ENCODE measurements at places on chromosomes 3 and 15.

DNA sequence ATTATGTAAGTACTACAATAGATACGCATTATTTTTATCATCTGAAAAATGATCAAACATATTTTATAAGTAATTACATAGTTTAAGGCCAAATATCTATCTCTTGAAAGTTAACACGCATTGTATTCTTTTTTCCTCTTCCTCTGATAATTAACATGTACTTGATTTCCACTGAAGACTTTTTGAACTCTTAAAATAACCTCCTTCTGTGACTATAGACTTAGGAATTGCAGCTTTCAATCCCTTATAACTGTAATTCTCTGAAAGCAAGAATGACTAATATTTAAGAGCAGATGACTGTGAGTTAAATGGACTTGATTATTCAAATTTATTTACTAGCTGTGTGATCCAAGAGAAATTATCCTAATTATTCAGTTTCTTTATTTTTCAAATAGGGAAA is 730.6 kb upstream of the NECTIN3 start:
- no peak for DNase-seq

- DNase-seq = no peak
Observed at GRCh38 chr3:69092030-69092516, 7.3 kb downstream of the ARL6IP5 start.

GRCh38 chr15:58453931-58454793 is 22.4 kb downstream of the LIPC start:
- DNase-seq = no peak

DNA sequence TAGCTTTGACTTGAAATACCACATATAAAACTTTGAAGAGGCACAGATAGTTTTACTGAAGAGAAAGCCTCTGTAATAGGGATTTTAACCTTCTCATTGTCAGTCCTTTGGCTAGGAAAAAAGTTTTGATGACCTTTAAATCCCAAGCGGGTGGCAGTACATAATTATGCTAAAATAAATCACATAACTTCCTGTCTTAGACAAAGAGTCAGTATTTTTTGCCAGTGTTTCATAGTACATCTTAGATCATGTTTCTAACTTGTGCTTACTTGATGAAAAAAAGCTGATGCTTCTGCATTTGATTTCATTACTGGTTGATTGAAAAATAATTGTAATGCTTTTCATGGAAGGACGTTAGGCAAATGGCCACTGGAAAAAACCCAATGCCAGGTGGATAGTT is 5.8 kb downstream of the ST3GAL6 start:
- DNase-seq = no peak

DNA sequence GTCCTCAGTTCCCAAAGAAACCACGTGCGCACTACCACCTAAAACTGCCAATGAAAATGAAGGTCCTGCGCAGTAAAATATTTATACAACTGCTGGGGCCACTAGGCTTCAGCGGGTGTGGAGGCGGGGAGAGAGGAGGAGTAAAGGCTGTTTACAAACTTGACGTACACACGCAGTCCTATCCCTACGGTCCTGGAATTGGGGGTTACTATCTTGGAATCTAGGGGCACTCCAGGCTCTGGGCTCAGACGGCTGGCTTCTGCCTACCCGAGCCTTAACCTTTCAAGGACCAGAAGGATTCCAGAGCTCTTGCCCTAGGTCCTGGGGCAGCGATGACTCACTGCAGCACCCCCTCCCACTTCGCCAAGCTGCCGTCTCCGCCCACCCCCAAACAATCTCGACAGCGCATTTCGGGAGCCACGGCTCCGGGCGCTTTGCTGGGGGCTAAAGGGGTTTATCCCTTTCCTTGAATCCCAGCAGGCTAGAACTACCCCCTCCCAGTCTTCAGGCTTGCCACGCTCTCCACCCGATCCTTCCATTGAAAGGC is 3.0 kb downstream of the ADAMTS9 start:
- no peak for DNase-seq

DNA sequence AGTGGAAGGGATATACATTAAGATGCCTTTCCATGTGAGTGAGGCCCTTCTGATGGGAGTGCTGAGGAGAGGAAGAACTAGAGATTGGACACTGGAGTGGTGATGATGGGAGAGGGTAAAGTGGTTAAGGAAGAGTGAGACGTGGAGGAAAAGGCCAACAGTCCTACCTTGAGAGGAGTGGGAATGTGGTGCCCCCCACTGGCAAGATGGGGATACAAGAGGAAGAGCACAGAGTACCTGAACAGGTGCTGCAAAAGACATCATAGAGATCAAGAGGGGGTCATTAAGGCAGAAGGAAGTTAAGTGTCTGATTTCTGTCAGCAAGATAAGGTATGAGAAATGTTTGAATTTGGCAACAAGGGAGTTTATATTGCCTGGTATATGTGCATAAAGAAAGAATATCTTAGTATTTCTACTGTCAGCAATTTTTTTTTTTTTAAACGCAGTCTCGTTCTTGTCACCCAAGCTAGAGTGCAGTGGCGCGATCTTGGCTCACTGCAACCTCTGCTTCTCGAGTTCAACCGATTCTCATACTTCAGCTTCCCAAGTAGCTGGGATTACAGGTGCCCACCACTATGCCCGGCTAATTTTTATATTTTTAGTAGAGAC is 34.0 kb downstream of the ARIH2 start:
- no peak for DNase-seq

DNA sequence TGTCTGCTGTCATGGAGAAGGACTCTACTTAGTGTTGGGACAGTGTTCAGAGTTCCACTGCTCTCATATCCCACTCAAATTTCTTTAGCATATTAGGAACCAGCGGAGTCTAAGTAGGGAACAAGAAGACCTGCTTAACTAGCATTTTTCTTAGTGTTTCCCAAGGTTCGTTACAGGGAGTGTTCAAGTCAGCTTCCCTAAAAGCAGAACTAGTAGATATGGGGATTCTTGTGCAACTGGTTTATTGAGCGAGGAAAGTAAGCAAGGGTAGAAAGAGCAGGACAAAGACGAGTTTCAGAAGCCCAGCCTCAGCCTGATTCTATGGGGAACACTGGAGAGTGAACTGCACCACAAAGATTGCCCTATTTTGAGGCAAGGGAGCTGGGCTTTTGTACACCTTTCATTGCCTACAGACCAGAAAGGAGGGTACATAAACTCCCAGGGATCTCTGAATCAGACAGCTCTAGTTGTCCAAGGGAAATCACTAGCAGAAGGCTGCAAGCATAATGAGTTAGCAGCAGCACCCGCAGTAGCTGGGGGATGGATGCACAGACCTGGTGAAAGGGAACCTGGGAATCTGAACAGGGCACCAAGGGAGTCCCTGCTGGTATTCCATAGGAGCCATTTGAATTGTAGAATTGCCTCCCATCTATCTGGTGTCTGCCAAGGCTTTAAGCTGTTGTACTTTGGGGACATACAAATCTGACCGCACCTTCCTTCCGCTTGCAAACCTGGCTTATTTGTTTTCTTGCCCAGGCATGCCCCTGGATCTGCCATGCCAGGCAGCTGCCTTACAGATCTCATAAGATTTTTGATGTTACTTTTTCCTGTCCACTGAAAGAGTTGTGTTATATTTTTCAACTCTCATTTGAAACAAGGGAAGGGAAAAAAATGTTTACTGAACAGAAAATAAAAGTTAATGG is 15.1 kb downstream of the CMTM7 start:
- DNase-seq = no peak

DNA sequence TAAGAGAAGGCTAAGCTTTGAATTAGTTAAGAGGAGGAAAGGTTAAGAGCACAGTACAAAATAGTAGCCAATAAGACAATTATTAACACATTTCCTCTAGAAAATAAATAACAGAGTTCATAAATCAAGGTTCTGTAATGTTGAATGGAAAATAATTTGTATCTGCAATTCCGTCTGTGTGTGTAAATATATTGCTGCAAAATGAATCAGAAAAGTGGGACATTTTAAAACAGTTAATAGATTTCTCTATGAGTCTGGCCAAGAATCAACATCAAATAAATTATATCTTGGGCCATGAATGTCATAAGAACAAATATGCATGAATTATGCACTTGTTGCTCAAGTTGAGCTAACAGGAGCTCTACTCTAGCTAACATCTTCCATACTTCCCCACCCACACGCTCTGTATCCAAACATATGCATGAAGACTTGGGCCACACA is 14.2 kb upstream of the SUCNR1 start:
- no peak for DNase-seq

- DNase-seq = no peak
Observed at GRCh38 chr15:26260517-26261133, 397.5 kb upstream of the ATP10A start.

DNA sequence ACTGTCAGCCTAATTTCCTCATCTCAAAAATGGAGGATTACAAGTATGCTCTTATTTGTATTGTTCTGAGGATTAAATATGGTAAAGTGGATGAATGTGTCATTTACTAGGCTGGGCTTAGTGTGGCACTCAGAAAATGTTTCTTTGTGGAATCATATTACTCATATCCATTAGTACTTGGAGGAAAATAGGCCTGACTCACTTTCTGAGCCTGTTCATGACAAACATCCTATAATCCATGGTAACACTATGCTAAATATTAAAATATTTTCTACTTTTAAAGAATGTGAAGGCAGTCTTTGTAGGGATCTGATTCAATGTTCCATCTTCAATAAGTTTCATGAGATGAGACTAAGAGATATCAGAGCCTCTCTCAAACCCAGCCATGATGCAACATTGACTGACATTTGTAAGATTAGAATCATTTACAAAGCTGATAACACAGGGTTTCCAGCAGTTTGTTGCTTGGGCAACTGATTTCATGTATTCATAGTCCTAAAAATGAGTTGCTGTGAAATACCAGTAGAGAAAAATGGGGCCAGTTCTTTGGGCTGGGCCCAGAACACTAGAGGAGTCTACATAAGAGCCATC is 1048.5 kb downstream of the NTRK3 start:
- no peak for DNase-seq

GRCh38 chr3:152769523-152769922 is 65.4 kb upstream of the P2RY1 start:
- no peak for DNase-seq

DNA sequence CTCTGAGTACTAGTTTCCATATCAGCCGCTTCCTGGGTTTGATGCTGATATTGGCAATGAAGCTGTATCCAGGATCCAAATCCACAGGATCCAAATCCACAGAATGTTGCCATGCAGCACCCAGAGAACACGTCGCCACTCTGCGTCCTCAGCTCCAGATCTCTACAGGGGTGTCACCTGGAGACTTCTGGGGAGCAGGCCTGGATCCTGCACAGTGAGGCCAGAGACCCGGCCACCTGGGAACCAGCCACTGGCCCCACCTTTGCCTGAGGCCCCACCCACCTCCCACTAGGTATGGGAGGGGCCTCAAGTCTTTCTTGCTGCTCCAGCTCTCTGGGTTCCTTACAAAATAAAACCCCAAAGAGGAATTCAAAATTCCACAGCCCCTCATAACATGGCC is 123.9 kb downstream of the LRRK1 start:
- no peak for DNase-seq

DNA sequence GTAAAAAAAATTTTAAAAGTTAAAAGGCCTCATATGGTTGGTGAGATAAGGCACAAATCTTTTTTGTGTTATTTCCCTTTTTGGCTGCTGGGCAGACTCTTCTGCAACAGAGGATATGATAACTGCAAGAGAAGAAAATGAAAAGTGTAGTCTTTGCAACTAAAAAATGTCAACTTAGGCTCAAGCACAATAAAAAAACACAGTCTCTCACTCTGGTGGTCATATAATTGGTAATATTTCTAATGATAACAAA is 15.4 kb downstream of the COMMD2 start:
- DNase-seq = no peak

DNA sequence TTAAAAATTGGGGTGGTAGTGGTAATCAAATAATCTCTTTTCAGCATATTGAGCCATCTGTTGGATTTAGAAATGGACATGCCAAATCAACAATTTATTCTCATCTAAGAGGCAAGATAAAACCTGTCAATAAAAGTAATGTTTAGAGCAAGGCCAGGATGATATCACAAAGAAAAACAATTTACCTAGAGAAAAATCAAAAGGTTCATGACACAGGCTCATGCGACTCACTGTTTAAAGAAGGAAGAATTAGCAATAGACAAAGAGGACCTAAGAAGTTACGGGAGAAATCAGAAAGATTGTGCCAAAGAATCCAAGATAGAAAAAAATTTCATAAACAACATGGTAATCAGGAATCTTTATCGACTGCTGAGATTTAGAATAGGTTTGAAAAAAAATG is 868.5 kb upstream of the GBE1 start:
- DNase-seq = no peak

GRCh38 chr3:196975349-196975748 is 6.7 kb upstream of the PIGZ start:
- DNase-seq = no peak

DNA sequence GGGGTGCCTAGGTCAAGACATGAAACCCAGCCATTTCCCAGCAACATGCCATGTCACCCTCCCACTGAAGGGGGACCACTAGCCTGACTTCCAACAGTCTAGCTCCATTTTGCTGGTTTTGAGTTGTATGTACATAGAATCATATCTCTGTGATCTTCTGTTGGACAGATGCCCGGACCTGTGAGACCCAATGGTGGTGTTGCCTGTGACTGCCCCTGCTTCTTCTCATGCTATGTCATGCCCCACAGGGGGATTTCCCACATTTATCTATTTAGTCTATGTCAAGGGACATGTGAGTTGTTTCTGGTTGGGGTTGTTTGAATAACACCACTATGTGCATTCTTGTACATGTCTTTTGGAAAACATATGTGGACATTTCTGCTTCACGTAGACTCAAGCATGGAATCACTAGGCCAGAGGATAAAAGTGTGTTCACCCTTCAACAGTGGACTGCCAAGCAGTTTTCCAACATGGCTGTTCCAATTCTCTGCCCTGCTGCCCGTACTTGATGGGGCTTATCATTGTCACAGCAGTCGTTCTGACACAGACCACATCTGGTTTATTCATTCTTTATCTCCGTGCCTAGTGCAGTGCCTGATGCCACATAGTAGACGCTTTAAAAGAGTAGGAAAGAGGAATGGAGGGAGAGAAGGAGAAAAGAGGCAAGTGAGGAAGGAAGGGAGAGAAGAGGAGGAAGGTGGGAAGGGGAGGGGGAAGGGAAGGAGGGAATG is 114.4 kb downstream of the TPRA1 start:
- no peak for DNase-seq

DNA sequence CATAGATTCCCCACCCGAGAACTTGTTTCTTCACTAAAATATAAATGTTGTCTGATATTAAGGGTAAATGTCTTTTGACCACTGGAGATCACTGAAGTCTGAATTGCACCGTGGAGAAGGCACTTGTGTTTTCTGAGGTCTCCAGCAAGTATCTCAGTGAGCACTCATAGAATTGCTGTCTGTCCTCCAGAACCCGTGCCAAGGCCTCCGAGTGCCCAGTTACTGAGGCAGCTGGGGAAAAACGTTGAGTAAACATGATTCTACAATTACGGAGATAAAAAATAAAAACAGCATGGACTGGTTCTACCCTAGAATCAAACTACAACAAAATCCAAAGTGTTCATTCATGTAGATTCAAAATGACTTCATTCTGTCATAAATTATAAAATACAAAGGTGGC is 60.0 kb downstream of the MLH1 start:
- DNase-seq = no peak

GRCh38 chr15:64642875-64643274 is 132.5 kb downstream of the RBPMS2 start:
- no peak for DNase-seq

- no peak for DNase-seq
Observed at GRCh38 chr3:28743831-28744230, 395.2 kb upstream of the AZI2 start.

GRCh38 chr3:143648218-143648617 is 200.1 kb downstream of the SLC9A9 start:
- no peak for DNase-seq
